A172 (cell line): ENCODE measurements at places on chromosomes 13 and 19.
A peak's percentile ranks its signal among the peaks of the same experiment; 100 is the strongest.

DNA sequence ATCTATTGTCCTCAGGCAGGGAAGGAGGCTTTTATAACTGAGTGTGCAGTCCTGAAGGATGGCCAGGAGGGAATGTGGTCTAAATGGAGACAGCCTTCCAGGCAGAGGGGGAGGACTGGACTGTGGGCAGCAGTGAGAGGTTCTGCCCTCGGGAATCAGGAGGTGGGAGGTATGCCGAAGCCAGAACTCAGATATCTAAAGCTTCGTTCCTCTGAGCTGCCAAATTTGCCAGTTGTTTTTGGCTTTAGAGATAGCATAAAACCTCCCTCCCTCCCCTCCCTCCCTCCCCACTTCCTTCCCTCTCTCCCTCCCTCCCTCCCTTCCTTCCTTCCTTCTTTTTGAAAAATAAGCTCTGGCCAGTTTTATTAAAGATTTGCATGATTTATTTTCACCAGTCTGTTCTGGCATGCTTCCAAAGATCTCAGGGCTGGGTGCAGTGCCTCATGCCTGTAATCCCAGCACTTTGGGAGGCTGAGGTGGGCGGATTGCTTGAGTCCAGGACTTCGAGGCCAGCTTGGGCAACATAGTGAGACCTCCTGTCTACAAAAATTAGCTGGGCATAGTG, 2.4 kb downstream of the MEDAG start:
- no peak for DNase-seq

DNA sequence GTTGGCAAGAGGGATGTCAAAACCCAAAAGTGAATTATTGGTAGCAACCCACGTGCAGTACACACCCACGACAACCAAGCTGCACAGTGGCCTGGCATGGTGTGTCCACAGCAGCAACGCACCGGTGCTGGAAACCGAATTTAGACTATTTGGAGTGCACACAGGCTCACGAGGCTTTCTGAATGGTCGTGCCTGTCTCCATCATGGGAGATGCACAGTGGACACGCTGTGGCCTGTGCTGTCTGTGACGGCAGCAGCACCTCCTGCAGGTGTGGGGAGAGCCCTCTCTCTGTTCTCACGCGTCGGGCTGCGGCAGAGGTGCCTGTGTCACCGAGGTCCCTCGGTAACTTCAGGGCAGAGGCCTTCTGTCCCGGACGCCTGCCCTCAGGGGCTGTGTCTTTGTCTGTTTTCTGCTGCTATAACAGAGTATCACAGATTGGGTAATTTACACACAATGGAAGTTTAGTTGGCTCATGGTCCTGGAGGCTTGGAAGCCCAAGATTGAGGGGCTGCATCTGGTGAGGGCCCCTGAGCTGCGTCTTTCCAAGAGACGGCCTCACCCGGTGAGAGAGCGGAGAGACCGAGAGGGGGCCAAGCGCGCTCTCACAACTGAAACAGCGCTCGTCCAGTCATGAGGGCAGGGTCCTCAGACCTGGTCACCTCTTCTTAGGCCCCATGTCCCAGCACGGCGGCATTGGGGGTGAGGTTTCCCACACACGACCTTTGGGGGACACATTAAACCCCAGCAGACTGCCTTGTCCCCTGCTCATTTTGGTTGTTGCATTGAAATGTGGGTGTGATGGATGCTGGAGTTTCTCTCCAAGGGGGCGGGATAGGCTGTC, 9.1 kb upstream of the MCF2L start:
- DNase-seq: no peak

DNA sequence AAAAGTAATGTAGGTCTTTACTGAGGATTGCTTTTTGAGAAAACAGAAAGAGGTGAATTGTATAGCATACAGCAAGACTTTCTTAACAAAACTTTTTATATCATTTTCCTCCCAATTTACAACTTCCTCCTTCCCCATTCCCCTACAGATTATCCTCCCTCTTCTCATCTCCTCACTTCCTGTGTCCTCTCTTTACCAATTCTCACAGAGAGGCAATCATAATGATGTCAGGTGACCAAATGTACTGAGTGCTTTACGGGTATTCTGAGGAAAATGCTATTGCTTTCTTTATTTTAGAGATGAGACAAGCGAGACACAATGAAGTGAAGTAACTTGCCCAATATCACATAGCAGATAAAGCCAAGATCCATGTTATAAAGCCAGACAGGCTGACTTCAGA, 1.7 kb upstream of the MTMR6 start:
- no peak for DNase-seq

DNA sequence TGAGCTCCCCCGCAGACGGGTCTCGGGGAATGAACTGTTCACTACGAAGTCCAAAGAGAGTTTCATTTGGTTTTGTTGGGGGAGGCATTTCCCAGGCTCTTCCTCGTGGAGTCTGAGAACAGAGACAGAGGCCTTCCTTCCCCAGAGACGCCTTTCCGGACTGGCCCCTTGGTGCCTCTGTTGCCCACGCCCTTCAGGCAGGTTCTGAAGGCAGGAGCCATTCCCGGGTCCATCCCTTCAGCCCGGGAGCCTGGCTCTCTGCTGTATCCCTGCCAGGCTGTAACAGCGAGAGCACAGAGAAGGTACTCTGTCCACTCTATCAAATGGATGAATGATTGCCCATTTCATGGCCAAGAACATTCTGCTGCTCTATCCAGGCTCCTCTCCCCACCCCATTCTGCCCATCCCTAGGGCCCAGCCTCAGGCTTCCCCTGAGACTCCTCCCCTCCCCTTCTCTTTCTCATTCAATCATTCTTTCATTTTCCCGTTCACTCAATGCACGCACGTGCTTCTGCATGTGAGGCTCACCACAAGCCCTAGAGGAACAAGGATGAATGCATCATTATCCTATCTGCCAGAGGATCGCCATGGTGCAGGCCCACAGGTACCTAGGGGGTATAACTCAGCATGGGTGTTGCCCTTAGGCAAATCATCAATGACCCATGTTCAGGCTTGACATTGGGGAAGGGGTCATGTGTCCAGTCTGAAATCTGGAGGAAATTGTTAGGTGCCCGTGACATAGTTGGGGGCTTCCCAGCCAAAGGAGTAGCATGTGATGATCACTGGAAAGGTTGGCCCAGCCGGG, 298.6 kb downstream of the ZNF536 start:
- DNase-seq: no peak

DNA sequence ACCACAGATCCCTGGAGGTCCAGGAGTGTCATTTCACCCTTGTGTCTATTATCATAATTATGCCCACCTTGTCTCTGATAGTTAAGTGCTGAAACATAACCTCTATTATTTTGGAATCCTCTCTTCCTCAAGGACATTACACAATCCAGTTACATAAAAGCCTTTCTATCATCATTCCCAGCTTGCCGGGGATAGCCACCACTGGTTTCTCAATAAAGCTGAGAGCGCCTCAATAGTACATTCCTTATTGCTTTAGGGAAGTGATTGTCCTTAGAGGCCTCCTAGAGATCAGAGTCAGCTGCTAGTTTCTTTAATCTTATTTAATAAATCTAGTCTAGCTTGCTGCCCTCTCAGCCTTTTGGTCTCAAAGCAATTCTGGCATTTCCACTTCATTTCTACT, 490.0 kb upstream of the ATXN8OS start:
- DNase-seq: no peak

DNA sequence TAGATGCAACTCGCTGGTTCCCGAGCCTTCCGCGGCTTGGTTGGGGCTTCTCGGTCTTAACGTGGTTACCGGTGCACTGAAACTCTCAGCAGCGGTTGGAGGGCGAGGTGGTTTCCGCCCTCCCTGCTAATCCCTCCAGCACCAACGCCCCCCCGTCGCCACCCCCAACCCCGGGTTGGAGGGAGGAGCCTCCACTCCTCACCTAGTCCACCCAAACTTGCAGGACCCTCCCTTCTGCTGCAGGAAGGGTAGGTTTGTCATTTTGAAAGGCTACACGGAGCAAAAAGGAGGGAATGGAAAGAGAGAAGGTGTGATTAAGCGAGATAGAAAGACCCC, 465.0 kb downstream of the ITGBL1 start:
- DNase-seq: no peak

GRCh38 chr13:27106144-27106543, 65.5 kb downstream of the USP12 start:
- no peak for DNase-seq

- DNase-seq: no peak
These were observed 1393.3 kb upstream of the ATXN8OS start for GRCh38 chr13:68714292-68714691.

- no peak for DNase-seq
These were observed 200.4 kb downstream of the DLEU7 start for GRCh38 chr13:50643060-50643459.

DNA sequence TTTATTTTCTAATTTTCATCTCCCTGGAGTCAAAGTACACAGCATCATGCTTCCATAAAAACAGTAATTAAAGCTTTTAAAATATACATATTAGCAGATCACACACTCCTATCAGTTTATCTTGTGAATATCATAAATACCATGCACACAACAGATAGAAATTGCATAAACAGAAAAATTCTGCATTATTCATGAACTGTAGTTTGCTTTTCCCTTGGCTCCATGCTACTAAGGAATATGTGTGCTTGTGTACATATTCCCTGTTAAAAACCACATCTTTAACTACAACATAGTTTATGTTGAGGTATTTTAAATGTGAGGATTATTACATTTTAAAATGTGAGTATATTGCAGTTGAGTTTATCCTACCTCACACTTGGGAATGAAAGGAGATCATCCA, 193.5 kb downstream of the FGF14 start:
- DNase-seq: no peak

- DNase-seq: no peak
These were observed 143.4 kb downstream of the NALCN start for GRCh38 chr13:101272886-101273285.

DNA sequence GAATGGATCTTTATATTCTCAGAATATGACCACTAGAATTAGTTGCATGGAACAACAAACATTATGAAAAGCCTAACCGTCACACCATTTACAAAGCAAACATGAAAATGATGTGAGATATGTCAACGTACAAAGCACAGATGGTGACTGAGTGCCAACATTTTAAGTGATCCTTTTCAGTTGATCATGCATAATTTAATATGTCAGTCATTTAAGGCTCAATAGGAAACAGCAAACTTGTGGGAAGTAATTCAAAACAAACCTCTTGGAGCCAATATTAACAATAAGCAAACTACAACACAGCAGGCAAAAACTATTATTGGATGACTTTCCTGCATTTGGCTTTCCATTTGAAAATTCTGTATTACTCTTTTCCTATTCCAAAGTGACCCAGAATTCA, 277.6 kb downstream of the SLITRK6 start:
- DNase-seq: no peak

- DNase-seq: no peak
These were observed 43.8 kb upstream of the ZNF728 start for GRCh38 chr19:23046743-23047142.

DNA sequence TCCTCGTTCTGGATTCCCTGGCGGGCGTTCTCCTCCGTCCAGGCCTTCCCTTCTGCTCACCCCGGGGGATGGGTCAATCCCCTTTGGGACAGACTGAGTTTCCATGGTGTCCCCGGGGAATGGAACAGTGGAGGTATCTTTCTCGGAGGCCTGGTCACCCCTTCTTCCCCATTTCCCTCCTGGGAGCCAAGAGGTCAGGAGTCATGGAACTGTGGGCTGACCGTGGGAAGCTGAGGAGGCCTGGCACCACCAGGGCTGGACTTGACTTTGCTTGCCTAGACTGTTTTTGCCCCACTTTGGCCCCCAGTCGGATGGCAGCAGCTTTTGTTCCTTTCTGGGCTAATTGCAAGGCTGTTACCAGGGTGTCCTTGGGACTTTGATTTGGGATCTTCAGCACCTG, 2.0 kb downstream of the NACC1 start:
- no peak for DNase-seq

DNA sequence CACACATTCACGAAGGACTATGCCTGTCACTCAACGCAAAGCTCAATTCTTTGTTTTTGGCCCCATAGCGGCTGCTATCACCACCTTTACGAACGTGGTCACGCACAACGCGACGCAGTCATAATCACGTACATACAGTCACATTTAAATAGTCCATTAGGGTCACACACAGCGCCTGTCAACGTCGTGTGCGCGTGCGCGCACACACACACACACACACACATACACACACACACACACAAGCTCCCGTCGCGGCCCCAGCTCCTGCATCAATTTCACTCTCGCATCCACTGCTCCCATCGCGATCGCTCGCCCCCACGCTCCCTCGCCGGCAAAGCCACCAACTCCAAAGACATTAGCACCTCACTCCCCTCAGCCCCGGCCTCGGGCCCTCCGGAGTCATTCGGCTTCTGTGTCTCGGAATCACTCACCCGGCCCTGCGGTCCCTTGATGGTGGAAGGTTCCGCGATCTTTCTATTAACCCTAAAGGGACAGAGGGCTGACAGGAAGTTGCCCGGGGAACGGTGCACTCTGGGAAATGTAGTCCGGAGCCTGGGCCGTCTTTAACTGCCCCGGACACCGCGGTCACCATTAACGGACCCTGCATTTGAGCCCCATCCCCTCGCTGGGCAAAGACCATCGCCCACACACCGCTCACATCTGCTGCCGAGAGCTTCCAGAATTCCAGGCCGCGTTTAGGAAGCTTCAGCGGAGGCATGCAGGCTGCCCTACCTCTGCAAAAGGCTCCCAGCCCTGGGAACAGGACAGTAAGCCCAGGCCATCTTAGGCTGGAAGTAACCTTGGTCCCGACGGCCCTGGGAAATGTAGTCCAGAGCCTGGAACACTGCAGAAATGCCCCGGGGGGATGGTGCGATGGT, at the start of gene ZNF790:
Gene ZNF790 (minus strand): TSS at position 482 of the 878 bp plus-strand sequence. CDS start 12,768 bp downstream, outside the sequence.
- DNase-seq: no peak

GRCh38 chr13:44219577-44220548, 153.8 kb upstream of the SERP2 start:
- peak; percentile 73 for DNase-seq

DNA sequence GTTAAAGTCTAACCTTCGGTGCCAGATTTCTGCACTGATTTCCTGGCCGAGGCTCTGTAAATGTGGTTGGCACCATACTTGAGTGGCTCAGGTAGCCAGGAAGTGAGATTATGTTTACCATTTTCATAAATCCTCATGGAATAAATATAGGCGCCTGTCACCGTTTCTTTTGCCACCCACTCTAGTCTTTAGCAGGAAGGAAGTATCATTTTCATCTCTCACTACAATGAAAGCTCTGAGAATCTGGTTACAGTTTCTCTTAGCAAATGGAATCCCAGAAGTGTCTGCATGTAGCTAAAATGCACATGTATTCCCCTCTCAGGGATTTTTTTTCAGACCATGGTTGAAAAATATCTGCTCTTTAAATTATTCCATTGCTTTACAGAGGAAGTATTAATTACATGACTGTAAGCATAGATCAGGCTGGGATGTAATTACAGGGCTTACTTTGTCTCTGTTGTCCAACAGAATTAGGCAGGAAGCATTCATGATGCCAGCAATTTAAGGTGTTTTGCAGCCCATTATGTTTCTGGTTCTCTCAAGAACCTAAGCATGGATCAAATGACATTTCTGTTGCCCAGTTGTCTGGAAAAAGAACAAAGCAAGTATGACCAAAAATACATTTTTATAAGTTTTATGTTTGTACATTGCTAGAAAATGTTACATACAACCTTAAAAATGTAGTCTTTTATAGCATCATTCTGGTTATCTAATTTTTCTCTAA, 221.7 kb upstream of the SPRY2 start:
- DNase-seq: no peak

DNA sequence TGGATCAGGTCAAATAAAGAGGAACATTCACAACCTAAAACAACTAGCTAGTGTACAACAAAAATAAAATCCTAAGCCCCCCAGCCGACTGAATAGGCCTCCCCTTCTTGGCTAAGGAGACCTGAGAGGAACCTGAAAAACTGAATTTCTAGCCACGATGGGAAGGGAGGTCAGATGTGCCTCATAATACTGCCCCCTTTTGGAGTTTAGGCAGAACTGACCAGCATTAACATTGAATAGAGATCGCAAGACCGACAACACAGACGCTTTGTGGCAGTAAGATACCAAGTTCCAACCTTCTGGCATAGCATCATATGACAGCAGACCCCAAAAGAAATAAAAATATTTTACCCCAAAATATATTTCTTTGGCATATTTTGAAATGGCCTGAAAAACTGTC, 15.9 kb downstream of the CBY2 start:
- peak; percentile 2 for DNase-seq
